ENCODE measurements at places on chromosomes 7 and 10.

GRCh38 chr7:47587351-47587750, 5.4 kb upstream of the TNS3 start:
- DNase-seq: no peak
- no peak overlapping the region for H3K4me3 ChIP-seq
- no peak overlapping the region for H3K27ac ChIP-seq

GRCh38 chr10:68435803-68436202, 28.7 kb upstream of the RUFY2 start:
- no peak overlapping the region for H3K4me3 ChIP-seq
- H3K27me3 ChIP-seq: no peaks in the 10 kb centered on the region
- no peaks in the 10 kb centered on the region for H3K4me1 ChIP-seq
- H3K27ac ChIP-seq: no peak overlapping the region
- H3K36me3 ChIP-seq: no peaks in the 10 kb centered on the region

- H3K4me3 ChIP-seq: no peak overlapping the region
- no peaks in the 10 kb centered on the region for H3K36me3 ChIP-seq
- no peaks in the 10 kb centered on the region for H3K4me1 ChIP-seq
- DNase-seq: no peak
- H3K27ac ChIP-seq: no peak overlapping the region
- no peaks in the 10 kb centered on the region for H3K27me3 ChIP-seq
Measured at GRCh38 chr7:13159467-13160184, 472.2 kb downstream of the ARL4A start.

GRCh38 chr10:122161795-122162194, 109.3 kb upstream of the BTBD16 start:
- DNase-seq: no peak
- no peak overlapping the region for H3K27ac ChIP-seq
- H3K4me3 ChIP-seq: no peak overlapping the region

GRCh38 chr7:30788640-30789333, 17.6 kb downstream of the MINDY4 start:
- no peaks in the 10 kb centered on the region for H3K4me1 ChIP-seq
- peak overlapping the region; percentile 47 for H3K27ac ChIP-seq
- H3K27me3 ChIP-seq: no peaks in the 10 kb centered on the region
- no peak overlapping the region for H3K4me3 ChIP-seq

- no peaks in the 10 kb centered on the region for H3K4me1 ChIP-seq
- no peaks in the 10 kb centered on the region for H3K36me3 ChIP-seq
- DNase-seq: no peak
- H3K27me3 ChIP-seq: no peaks in the 10 kb centered on the region
Measured at GRCh38 chr7:49766966-49767365, 6.5 kb upstream of the VWC2 start.

DNA sequence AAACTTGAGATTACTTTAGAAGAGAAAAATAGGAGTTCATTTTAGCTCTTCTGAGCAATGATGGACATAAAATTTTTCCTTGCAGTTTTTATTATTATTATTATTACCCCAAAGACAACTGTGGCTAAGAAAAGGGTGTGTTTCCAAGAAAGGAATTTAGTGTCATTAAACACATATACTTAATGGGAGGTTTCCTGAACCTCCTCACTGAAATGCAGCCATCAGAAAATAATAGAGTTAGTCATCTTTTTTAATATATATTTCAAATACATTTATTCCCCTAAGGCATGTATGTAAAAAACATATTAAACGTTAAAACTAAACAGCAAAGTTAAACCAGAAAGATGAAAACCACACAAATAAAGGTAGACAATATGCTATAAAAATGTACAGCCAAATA, 66.8 kb downstream of the CRPPA start:
- no peaks in the 10 kb centered on the region for H3K4me1 ChIP-seq
- H3K4me3 ChIP-seq: no peak overlapping the region
- DNase-seq: no peak
- H3K27ac ChIP-seq: no peak overlapping the region
- no peaks in the 10 kb centered on the region for H3K27me3 ChIP-seq

GRCh38 chr10:26486304-26486703, 48.2 kb downstream of the APBB1IP start:
- no peak overlapping the region for H3K4me3 ChIP-seq
- H3K27me3 ChIP-seq: no peaks in the 10 kb centered on the region

DNA sequence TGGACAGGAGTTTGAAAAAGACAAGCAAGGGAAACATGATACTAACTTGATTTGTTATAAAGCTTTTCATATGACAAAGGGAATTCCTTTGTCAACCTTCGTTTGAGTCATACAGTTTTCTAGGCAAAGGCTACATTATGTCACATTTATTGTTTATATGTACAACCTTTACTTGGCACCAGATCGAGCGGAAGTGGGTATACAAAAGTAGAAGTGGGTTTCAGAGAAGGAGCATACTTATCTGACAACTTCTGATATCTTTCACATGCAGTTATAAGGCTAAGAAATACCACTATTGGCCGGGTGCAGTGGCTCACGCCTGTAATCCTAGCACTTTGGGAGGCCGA, 11.0 kb downstream of the STMP1 start:
- no peaks in the 10 kb centered on the region for H3K36me3 ChIP-seq
- no peak overlapping the region for H3K4me3 ChIP-seq
- no peaks in the 10 kb centered on the region for H3K27me3 ChIP-seq
- peaks cover 68% of the 10 kb centered on the region for H3K4me1 ChIP-seq

GRCh38 chr7:121557034-121557892, 161.2 kb upstream of the FAM3C start:
- H3K27me3 ChIP-seq: no peaks in the 10 kb centered on the region
- DNase-seq: no peak
- H3K4me3 ChIP-seq: no peak overlapping the region
- no peaks in the 10 kb centered on the region for H3K36me3 ChIP-seq

DNA sequence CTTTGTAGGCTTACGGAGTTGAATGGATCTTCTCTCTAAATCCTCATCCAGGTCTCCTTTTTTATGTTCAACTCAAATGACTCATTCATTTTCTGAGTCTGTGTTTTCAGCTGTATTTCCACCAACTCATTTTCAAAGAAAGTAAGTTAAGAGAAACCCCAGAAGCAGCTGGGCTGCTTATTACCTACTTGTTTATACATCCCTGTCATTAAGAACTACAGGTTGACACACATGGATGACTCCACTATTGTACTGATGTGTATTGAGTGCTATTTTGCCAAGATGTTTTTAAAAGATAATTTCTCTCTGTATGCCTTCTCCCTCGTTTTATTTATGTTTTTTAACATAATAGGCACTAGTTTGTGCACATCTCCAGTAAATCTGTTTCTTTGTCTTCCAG, 41.9 kb downstream of the DGKI start:
- no peak overlapping the region for H3K4me3 ChIP-seq
- H3K27me3 ChIP-seq: no peaks in the 10 kb centered on the region
- no peak overlapping the region for H3K27ac ChIP-seq
- no peak for DNase-seq
- no peaks in the 10 kb centered on the region for H3K4me1 ChIP-seq
- H3K36me3 ChIP-seq: no peaks in the 10 kb centered on the region

DNA sequence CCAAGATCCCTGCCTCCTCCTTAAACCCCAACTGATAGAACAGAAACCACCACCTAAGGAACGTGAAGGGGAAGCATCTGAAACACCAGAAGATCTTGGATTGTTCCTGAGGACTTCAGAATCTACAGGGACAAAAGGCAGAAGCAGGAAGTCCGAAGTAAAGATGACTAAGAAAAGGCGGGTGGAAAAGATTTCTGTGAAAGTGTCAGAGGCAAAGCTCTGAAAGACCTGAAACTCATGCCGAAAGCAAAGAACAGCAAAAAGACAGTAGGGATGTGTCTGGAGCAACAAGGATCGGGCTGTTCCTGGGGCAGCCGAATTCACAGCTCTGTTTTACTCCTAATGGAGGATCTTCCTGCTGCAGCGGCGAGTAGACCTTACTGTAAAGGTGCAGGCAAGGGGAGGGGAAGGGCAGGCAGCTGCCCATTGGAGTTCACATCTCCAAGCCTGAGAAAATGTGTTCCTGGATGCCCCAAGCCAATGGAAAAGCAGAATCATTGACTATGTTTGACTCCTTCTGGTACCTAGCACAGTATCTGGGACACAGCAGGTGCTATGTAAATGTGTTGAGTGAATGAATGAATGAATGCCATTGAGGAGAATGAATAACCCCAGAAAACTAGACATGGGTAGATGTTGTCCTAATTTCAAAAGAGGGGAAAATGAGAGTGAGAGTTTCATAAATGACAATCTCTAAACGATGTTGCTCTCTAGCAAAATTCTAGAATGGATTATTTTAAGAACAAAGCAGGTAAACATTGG, 40.4 kb downstream of the PDIA4 start:
- DNase-seq: no peak
- peaks cover 8% of the 10 kb centered on the region for H3K4me1 ChIP-seq
- peak overlapping the region; percentile 92 for H3K27ac ChIP-seq

DNA sequence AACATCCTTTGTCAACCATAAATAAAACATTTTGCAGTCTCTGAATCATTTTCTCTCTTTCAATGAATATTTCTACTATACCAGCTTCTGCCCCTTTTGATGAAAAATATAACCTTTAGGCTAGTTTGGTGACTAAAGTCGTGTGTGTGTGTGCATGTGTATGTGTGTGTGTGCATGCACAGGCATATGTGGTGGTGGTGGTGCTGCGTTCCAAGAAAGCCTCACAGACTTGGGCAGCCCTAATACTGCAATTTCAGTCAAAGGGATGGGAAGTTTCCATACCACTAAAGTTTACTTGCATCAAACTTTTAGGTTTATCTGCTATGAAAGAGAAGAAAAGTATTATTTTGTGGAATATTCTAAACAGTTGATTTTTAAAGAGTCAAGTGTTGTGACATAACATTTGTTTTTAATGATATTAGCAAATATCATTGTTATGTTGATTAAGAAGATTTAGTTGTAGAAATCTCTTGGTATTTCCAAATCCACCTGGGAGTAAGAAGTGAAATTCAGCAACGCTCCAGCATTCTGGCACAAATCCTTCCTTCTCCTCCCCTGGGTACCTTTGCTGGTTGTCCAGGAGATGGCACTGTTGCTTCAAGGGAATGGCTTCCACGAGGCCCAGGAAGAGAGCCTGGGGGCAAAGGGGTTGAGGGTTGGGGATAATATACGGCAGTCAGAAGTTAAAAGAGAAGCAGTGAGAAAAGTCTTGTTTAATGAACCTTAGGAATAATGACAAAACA, 41.5 kb downstream of the ASB4 start:
- H3K4me1 ChIP-seq: no peaks in the 10 kb centered on the region
- no peak for DNase-seq
- H3K4me3 ChIP-seq: no peak overlapping the region
- no peaks in the 10 kb centered on the region for H3K36me3 ChIP-seq

GRCh38 chr10:14498326-14498725, 167.6 kb upstream of the FRMD4A start:
- no peak for DNase-seq
- H3K27ac ChIP-seq: no peak overlapping the region
- H3K36me3 ChIP-seq: no peaks in the 10 kb centered on the region

GRCh38 chr10:26474026-26474425, 35.9 kb downstream of the APBB1IP start:
- no peaks in the 10 kb centered on the region for H3K27me3 ChIP-seq
- no peak overlapping the region for H3K27ac ChIP-seq
- no peaks in the 10 kb centered on the region for H3K4me1 ChIP-seq
- H3K36me3 ChIP-seq: no peaks in the 10 kb centered on the region
- no peak overlapping the region for H3K4me3 ChIP-seq

DNA sequence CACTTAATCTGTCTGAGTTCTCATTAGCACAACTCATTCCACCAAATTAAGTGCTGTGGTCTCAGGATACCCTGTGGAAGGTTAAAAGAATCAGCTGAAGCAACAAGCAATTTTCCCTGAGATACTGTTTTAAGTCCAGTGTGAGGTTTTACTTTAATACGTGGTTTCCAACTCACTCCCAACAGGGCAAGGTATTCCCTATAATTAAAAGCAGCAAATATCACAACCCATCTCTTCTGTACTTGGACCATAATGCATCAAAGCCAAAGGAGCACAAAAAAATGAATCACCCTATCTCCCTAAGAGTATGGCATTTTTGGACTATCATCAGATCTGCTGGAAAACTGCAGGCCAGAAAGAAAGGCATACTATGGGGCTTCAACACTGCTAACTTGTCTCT, 4.9 kb downstream of the CADPS2 start:
- H3K27ac ChIP-seq: no peak overlapping the region
- H3K27me3 ChIP-seq: no peaks in the 10 kb centered on the region
- no peak overlapping the region for H3K4me3 ChIP-seq

GRCh38 chr7:35802649-35803048, 1.8 kb downstream of the SEPTIN7 start:
- peak overlapping the region; percentile 99 for H3K27ac ChIP-seq
- H3K36me3 ChIP-seq: no peaks in the 10 kb centered on the region
- no peak for DNase-seq
- peaks cover 7% of the 10 kb centered on the region for H3K4me1 ChIP-seq
- H3K27me3 ChIP-seq: no peaks in the 10 kb centered on the region
- H3K4me3 ChIP-seq: peak overlapping the region; percentile 97

- no peak overlapping the region for H3K4me3 ChIP-seq
- peak overlapping the region; percentile 82 for H3K27ac ChIP-seq
- no peak for DNase-seq
- H3K4me1 ChIP-seq: peaks cover 38% of the 10 kb centered on the region
Measured at GRCh38 chr7:55053651-55054571, 35.1 kb downstream of the EGFR start.

DNA sequence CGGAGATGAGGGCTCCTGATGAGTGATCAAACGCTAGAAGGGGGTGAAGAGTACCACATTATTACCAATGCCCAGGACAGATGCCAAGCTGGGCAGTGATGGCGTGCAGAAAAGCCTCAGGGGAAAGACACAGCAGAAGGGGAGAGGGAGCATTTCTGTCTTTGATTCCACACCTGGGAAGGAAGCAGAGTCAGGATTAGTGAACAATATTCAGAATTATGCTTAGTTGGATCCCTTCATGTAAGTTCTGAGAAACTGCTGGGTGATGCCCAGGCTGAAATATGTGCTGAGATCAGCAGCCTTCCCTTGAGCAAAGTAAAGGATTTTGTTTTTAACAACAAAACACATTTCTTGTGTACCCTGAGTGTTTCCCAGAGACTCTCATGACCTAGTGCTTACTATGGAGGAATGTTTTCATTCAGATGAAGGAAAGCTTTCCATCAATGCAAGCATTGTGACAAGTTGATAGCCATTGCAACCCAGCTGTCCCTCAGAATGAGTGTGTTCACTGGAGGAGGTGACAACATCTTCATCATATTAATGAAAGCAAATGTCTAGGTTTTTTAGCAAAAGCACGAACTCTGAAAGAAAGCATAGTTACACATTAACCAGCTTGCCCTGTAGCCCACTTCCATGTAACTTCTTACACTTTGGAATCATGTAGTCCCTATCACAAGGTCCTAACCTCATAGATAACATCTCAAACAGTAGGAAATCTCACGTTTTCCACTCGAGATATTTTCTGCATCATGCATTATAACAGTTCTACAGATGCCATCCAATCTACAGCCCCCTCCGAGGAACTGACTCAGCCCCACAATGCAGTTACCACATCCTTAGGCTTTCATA, 23.8 kb upstream of the AKR1C1 start:
- no peak overlapping the region for H3K27ac ChIP-seq
- DNase-seq: no peak
- no peak overlapping the region for H3K4me3 ChIP-seq
- peaks cover 19% of the 10 kb centered on the region for H3K4me1 ChIP-seq
- no peaks in the 10 kb centered on the region for H3K36me3 ChIP-seq
- H3K27me3 ChIP-seq: no peaks in the 10 kb centered on the region
